Neural progenitor cell (in vitro differentiated cells): ENCODE measurements at places on chromosomes 6 and 20.

DNA sequence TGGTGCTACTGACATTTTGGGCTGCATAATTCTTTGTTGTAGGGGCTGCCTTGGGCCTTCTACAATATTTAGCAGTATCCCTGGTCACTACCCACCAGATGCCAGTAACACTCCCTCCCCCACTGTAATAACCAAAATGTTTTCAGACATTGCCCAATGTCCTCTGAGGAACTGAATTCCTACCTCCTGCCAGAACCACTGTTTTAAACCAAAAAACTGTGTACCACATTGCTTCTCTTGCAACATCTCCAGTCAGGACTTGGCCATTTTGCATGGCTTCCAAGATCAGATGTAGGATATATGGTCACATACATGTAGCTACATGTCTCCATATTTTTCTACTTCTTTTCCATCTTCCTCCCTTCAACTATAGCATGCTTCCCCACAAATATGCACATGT lies 97.4 kb upstream of the IFNGR1 start:
- H3K36me3 ChIP-seq, result no peaks in the 10 kb centered on the region
- no peaks in the 10 kb centered on the region for H3K27me3 ChIP-seq
- no peaks in the 10 kb centered on the region for H3K4me1 ChIP-seq
- DNase-seq, result no peak
- no peak overlapping the region for H3K27ac ChIP-seq
- H3K4me3 ChIP-seq, result no peak overlapping the region

DNA sequence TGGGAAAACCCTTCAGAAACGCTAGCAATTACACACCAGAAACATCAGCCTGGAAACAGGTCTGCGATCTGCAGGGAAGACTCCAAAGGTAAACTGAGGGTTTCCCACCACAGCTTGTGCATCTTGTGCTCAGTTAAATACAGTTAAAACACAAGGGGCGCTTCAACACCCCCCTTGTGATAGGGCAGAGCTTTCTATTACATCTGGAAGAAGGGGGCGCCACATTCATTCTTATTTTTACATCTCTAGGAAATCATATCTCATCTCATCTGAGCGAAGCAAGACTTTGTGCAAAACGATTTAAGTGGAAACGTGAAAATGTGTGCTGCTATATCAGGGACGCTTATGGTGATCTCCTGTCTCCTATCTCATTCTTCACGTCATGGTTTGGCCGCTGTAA lies 58.5 kb downstream of the PRND start:
- H3K36me3 ChIP-seq, result no peaks in the 10 kb centered on the region
- no peak overlapping the region for H3K27ac ChIP-seq
- no peaks in the 10 kb centered on the region for H3K27me3 ChIP-seq

DNA sequence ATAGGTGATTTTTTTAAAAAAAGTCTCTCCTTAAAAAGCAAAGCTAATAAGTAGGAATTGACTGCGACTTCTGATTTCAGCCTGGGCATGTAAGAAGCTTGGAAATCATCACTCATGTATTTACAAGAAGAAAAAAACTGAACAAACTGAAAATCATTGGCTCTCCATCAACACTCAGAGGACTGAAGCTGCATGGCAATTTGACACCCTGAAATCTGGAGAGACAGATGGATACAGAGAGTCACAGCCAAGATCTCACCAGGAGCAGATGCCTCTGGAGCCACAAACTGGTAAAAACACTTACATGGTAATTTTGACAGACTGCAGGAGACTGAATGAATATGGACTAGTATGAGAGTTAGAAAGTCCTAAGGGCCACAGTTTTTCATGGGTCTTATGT lies 191.2 kb upstream of the TCF21 start:
- H3K4me3 ChIP-seq, result no peak overlapping the region
- H3K27me3 ChIP-seq, result no peaks in the 10 kb centered on the region
- DNase-seq, result no peak
- no peaks in the 10 kb centered on the region for H3K36me3 ChIP-seq
- no peaks in the 10 kb centered on the region for H3K4me1 ChIP-seq

GRCh38 chr6:159252955-159253508 lies 83.8 kb downstream of the FNDC1 start:
- H3K4me1 ChIP-seq, result no peaks in the 10 kb centered on the region
- no peak overlapping the region for H3K4me3 ChIP-seq
- no peak overlapping the region for H3K27ac ChIP-seq
- H3K36me3 ChIP-seq, result no peaks in the 10 kb centered on the region
- no peaks in the 10 kb centered on the region for H3K27me3 ChIP-seq

DNA sequence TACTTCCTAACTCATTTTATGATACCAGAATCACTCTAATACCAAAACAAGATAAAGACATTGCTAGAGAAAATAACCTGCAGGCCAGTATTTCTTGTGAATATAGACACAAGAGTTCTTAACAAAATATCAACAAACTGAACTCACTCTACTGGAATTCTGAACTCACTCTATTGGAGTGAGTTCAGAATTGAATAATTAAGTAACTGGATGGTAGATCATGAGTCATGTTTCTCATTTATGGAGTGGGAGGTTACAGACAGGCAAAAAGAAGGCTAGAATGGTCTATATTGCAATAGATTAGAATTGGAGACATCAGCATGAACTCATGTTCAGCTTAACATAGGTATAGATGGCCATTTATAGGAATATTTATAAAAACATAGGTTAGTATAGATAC lies 26.6 kb upstream of the C6orf58 start:
- no peaks in the 10 kb centered on the region for H3K27me3 ChIP-seq
- DNase-seq, result no peak
- no peaks in the 10 kb centered on the region for H3K36me3 ChIP-seq
- no peak overlapping the region for H3K27ac ChIP-seq
- no peaks in the 10 kb centered on the region for H3K4me1 ChIP-seq

- H3K27me3 ChIP-seq, result no peaks in the 10 kb centered on the region
- H3K27ac ChIP-seq, result no peak overlapping the region
- H3K4me1 ChIP-seq, result peaks cover 22% of the 10 kb centered on the region
- no peak for DNase-seq
Observed at GRCh38 chr6:138596591-138596990, 97.3 kb upstream of the NHSL1 start.

GRCh38 chr20:32050851-32051556 lies 1.0 kb upstream of the HCK start:
- H3K4me3 ChIP-seq, result peak overlapping the region; percentile 20
- H3K36me3 ChIP-seq, result no peaks in the 10 kb centered on the region
- peaks cover 67% of the 10 kb centered on the region for H3K27me3 ChIP-seq
- DNase-seq, result peak; percentile 30

GRCh38 chr6:126873351-126873750 lies 245.1 kb upstream of the RSPO3 start:
- H3K4me3 ChIP-seq, result no peak overlapping the region
- H3K27me3 ChIP-seq, result no peaks in the 10 kb centered on the region
- no peaks in the 10 kb centered on the region for H3K4me1 ChIP-seq
- DNase-seq, result no peak
- no peak overlapping the region for H3K27ac ChIP-seq

- H3K36me3 ChIP-seq, result no peaks in the 10 kb centered on the region
- H3K27ac ChIP-seq, result no peak overlapping the region
- H3K4me1 ChIP-seq, result no peaks in the 10 kb centered on the region
- no peak overlapping the region for H3K4me3 ChIP-seq
- no peak for DNase-seq
Observed at GRCh38 chr6:7674291-7674690, 51.6 kb upstream of the BMP6 start.

- no peaks in the 10 kb centered on the region for H3K36me3 ChIP-seq
Observed at GRCh38 chr6:25242567-25242966, 36.6 kb upstream of the CARMIL1 start.
